AG09309 (cell line): ENCODE measurements at places on chromosomes 1 and 21.

- no peak for DNase-seq
These were observed 147.5 kb downstream of the CYYR1 start for GRCh38 chr21:26425576-26425975.

GRCh38 chr1:101000131-101000873, 25.3 kb downstream of the DPH5 start:
- DNase-seq = no peak

- DNase-seq = no peak
These were observed 10.9 kb upstream of the ABCG1 start for GRCh38 chr21:42208036-42208435.

- DNase-seq = no peak
These were observed 136.1 kb downstream of the SIPA1L2 start for GRCh38 chr1:232493869-232494268.

- no peak for DNase-seq
These were observed 68.0 kb upstream of the TRAPPC10 start for GRCh38 chr21:43944078-43944633.

DNA sequence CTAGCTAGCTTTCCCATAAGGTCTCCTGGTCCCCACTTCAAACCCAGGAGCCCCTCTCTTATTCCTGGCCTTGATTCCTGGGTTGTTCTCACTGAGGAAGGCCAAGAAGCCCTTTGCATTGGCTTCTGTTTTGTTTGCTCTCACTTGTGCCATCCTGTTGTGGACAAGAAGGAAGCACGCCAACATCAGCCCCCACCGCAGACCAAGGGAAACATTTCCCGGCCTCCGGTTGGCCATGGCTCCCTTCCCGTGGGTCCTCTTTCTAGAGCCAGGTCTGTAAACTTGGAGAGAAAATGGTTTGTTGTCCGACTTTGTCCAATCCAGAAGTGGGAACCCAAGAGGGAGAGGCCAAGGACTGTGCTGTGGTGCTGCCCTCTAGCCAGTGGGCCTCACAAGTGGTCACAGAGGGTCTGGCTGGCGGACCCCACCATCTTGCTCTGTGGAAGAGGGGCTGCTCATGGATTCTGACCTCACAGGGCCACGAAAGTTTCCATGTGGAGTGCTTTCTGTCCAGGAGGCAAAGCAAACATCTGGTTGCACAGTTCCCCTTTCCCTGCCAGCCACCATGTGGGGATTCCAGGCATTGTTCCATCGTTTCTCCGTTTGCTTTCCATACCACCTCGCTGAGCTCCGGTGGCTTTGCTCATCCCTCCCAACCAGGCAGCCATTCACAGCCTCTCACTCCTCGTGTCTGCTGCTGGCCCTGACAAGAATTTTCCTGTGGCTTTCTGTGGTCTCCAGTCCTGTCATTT, 18.9 kb upstream of the TENT5C start:
- no peak for DNase-seq

GRCh38 chr1:143553627-143554026, 418.2 kb downstream of the FAM72C start:
- DNase-seq = no peak

- DNase-seq = no peak
These were observed 1158.6 kb downstream of the PLA2G4A start for GRCh38 chr1:187987236-187987776.

- DNase-seq = no peak
These were observed 12.8 kb downstream of the ZNF362 start for GRCh38 chr1:33268927-33269610.

GRCh38 chr1:234780112-234780511, 170.1 kb upstream of the IRF2BP2 start:
- no peak for DNase-seq

DNA sequence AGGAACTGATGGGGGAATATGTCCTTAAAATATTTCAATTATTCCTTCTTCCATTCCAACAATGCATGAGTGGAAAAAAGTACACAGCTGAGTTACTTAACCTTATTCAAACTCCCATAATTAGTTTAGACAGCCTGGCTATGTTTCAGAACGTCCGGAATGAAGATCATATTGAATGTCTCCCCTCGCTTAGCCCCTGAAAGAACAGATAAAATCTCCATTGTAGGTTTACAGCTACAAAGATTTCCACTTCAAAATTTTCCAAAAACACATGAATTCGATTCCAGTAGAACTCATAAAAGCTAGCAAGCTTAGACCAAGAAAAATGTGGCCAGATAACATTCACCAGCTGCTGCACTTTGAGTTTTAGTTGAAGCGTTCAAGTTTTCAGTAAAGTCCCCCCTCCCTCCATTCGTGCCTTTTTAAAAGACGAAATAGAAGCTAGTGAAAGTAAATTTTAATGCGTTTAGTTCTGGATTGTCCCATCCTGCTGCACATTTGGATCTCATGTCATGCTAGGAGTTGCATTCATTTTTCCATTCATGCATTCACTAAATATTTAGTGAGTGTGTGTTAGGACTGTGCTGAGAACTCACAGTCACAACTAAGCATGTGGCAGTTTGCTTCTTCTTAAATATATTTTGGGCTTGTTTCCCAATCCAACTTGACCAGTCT, 29.4 kb upstream of the SSX2IP start:
- DNase-seq = no peak

GRCh38 chr1:63326106-63326472, 3.7 kb downstream of the FOXD3 start:
- DNase-seq = no peak

GRCh38 chr21:46129846-46130651, 25.3 kb downstream of the FTCD start:
- DNase-seq = no peak

DNA sequence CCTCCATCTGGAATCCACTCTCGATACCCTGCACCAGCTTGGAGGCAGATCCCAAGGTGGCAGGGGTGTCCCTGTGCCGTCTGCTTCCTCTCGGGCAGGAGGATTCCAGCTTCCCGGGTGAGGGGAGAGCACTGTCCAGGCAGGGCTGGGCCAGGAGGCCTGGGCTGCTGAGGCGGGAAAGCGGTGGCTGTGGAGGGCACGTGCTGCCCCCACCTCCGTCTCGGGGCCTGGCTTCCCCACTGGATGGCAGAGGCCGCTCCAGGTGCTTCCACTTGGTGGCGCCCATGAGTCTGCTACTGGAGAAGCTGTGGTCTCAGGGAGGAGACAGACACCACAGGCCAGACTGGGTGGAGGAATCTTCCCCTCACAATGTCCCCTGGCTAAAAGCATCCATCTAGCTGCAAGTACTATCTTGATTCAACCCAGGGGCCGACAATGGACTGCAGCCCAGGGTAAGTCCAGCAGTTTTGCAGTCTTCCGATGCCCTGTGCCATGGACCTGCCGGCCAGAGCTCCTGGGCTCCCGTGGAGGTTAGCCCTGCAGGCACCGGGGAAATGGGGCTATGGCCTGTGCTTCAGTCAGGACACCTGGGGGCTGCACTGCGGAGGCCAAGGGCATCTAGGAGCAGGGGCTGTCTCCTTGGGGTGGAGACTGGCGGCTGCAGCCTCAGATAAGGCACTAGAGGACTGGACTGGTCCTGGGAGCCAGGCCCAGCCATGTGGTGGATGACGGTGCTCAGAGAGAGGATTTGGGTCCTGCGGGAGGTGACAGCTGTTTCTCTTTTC, 41.3 kb upstream of the EIF4G3 start:
- DNase-seq = no peak

DNA sequence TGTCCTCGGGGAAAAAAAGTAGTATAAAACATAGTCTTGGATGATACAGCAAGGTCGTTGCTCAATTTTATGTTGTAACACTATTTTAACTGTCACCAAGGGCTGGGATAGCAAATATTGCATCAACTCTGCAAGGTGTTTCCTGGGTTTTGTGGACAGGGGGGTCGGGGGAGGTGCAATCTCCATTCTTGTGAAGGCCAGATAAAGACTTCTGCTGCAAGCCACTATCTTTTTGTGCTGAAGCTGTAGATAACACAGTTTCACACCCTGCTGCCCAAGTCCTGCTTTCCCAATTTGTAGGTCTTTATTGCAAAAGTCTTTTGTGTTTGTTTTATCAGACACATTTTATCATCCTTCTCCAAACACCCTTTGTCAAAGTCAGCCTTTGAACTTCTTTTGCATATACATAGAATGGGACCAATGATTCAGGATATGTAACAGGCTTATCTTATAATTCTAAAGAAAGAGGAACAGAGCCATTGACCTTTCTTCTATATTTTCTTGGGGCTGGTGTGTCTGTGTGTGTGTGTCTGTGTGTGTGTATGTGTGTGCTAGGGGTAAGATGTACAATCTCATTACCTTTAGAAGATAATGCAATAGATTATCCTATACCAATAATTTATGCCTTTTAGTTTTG, 140.6 kb downstream of the RUNX1 start:
- no peak for DNase-seq

DNA sequence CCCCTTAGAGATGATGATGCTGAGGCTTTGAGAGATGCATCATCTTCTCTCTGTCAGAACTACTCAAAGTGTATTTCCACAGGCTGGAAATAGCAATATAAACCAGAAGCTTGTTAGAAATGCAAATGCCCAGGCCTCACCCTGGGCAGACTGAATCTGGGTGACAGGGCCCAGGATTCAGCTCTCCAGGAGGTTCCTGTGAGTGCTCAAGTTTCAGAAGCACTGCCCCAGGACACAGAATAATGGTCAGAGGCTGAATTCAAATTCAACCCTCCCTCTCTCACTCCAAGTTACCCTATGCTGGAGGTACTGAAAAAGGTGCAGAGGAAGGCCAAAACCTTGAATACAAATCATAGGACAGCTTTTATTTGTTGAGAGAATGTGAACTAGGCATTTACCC, 98.5 kb upstream of the NGF start:
- DNase-seq = no peak

DNA sequence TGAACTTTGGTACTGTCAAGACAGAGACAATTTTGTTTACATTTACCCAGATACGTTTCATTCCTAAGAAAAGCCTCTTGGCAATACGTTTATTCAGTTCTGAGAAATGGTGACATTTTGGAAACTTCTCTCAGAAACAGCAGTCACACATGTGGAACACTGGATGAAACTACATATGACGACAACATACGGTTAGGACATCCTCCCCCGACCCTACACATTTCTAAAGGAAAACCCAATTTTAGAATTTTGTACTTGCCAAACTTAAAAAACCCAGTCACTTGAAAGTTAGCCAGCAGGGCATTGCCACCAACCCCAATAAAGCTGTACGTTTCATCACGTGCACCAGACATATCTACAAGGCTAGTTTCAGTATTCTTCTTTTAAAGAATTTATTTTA, 56.8 kb downstream of the ITGB3BP start:
- DNase-seq = no peak

DNA sequence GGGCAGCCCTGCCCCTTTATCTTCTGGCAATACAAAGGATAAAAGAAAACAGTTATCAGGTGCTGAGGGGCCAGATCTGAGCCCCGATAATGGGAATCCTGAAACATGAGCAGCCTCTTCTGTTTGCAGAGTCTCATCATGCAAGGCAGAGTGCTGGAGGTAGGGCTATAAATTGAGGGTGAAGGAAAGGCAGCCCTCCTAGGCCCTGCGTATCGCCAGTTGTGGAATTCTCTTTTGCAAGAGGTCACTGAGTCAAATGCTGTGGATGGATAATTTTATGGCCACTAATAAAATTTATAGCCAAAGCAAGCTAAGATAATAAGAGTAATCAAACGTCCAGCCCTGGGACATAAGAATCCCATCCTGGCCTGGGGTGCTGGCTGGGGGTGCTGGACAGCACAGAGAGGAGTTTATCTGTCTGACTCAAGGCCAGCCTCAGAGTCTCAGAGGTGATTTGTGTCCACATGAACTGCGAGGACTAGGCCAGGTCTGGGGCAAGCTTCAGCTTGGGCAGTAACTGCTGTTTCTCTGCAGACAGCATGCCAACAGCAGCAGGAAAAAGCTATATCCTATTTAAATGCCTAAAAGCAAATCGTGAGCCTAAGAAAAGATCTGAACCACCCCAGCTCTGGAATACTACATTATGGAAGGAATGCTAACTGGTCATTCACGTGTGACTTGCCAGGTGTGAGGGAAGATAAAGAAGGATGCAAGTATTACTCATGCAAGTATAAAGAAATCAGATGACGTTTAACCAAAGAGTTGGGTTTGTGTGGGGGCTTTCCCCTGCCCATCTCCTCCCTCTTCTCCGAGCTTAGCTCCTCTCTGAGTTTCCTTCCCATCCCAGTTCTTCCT, 254.8 kb downstream of the KIF26B start:
- peak; percentile 37 for DNase-seq

DNA sequence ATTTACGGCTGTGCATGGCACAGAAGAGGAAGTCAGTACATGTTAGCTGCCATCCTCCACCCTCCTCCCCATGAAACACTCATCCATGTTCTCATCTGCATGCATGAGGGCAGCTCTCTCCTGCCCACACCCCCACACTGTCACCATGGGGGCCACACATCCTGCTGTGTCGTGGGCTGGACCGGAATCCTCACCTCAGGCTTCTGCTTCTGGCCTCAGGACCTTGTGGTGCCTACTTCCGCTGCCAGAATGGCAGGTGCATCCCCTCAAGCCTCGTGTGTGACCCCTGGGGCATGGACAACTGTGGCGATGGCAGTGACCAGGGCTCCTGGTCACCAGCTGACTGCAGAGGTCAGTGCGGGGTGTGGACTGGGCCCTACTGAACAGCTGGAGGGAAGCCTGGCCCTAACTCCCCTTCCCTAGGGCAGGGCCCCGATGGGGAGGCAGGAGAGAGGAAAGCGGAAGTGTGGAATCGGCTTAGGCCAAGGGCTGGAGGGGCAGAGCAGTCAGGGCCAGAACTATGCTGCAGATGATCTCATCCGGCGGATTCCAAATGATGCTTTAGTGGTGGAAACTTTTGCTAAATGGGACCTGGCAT, 3.8 kb downstream of the LDLRAD2 start:
- DNase-seq = no peak

DNA sequence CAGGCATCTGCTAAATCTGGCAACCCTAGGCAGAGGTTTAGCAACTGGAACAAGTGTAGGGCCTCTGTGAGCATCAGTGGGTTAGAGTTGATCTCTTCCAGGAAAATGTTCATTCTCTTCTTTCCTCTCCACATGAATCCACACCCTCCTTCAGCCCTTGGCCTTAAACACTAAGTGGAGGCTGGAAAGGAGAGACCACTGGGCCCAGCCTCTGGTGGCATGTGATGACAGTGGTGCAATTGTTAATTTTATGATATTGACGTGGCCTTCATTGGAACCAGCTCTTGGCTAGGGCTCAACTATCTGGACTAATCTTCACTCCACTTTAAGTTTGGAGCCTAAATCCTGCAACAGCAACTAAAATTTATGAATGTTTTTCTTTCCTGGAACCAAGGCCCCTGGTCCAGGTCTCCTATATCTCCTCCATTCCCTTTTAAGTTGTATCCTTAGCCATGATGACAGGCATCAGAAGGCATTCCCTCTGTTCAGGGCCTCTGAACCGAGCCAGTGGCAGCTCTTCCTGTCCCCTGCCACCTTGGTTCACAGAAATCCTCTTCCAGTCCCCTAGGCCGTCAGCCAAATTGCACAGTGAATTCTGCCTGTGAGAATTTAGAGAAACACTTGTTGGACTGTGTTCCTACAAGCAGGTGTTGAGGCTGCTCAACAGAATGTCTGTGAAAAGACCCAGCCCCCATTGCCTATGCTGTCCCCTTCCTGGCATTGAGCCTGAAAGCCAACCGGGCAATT, 132.2 kb downstream of the PSMG1 start:
- DNase-seq = no peak

- no peak for DNase-seq
These were observed 14.4 kb upstream of the SAMSN1 start for GRCh38 chr21:14560555-14560954.
